ENCODE measurements at places on chromosomes 6 and 20. TPM values are rescaled to one million over a fixed set of nuclear protein-coding genes. Genes with fewer than 3 reads are reported as not detected.

The TGM3 gene
- total RNA-seq, result not detected

The PRELID3B gene
- 62.7 TPM for total RNA-seq

The MDFI gene
- 0.46 TPM for total RNA-seq

The GGTLC1 gene
- not detected for total RNA-seq

The TAAR6 gene
- not detected for total RNA-seq

The ABHD16A gene
- total RNA-seq, result 19.4 TPM

The KIF25 gene
- total RNA-seq, result 0.05 TPM
